GDM1 (cell line): ENCODE measurements at places on chromosomes 16 and 17.

DNA sequence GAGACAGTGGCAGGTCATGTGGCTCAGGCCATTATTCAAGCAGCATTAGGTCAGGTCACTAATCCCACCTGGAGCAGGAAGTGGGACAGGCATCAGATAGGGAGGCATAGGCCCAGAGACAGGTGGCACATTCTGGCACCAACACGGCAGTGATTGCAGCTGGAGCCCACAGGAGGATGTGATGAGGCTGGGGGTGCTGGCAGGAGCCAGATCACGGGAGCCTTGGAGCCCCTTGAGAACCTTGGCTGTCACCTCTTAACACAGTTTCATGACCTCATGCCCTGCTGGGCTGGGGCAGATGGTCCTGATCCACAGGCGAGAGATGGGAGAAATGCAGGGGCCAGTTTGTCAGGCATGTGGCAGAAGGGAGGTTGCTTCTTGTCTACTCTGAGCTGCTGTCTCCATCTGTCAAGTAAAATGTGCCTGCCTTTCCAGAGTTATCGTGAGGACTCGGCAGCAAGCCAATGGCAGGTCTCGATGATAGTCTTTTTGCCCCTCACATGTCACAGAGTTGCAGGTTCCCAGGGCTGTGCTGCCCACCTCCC lies 109.6 kb downstream of the CLEC16A start:
- no peak for DNase-seq

- no peak for DNase-seq
Measured at GRCh38 chr17:156094-156621, 18.8 kb downstream of the SCGB1C2 start.

GRCh38 chr16:72657164-72657563 lies 390.8 kb downstream of the ZFHX3 start:
- no peak for DNase-seq

GRCh38 chr17:43570518-43570928 lies 24.4 kb upstream of the ETV4 start:
- no peak for DNase-seq

DNA sequence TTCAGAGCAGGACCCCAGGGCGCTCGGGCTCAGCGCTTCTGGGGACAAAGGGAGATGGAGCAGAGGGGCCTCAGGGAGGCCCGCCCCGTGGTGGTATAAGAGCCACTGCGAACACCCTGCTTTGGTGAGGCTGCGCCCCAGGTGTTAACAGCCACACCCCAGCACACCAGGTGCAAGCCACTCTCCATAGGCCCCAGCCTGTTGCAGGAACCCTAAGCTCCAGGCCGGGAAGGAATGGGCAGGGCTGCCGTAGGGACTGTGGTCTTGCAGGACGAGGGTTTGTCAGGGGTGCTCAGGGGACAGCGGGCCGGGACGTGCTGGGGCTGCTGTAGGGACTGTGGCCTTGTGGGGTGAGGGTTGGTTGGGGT lies 17.0 kb upstream of the SSTR5 start:
- DNase-seq = no peak

- no peak for DNase-seq
Measured at GRCh38 chr17:65556910-65557348, 4.5 kb downstream of the AXIN2 start.

GRCh38 chr16:2874032-2874911 lies 8.7 kb upstream of the FLYWCH2 start:
- DNase-seq = no peak

GRCh38 chr17:20852239-20852989 lies 190.4 kb downstream of the USP22 start:
- peak; percentile 31 for DNase-seq

GRCh38 chr17:30363715-30364202 lies 15.0 kb upstream of the CPD start:
- peak; percentile 6 for DNase-seq

DNA sequence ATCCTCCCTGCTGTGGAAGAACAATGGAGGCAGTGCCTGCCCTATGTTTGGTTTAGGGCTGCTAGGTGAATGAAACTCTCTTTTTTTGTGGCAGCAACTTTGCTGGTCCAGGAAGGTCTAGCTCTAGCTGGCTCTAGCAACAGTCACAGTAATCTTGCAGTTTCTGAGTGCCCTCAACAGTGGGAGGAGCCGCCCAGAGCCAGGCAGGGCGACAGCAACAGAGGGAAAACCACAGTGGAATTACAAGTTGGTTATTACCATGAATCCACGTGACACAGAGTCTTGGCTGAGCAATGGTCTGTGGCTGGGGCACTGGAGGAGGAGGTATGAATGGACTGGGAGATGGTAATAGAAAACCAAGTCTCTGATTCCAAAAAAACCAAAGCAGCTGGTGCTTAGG lies 10.3 kb downstream of the HSPB9 start:
- DNase-seq = peak; percentile 69

GRCh38 chr16:2777903-2778629 lies 986 bp upstream of the ELOB start:
- DNase-seq = no peak

DNA sequence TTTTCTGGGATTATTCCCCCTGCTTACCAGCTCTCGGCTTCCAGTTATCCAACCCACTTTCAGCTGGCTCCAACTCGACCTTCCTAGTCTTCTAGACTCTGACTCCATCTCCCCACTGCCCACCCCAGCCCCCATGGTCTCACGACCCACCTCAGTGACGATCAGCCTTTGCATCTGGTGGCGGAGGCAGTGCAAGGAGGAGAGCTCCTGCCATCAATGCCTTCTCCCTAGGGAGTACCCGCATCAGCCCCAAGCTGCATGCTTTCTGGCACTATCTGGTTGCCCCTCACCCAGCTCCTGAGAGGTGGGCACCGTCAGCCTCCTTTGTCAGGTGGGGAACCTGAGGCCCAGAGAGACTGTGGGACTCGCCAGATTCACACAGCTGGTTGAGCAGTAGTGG lies 72.6 kb upstream of the RPL38 start:
- DNase-seq = no peak

GRCh38 chr17:28366605-28367004 lies 1.6 kb upstream of the SEBOX start:
- DNase-seq = no peak
